ENCODE measurements at places on chromosomes 6 and 20. TPM values are rescaled to one million over a fixed set of nuclear protein-coding genes. Genes with fewer than 3 reads are reported as not detected.
A peak's percentile ranks its signal among the peaks of the same experiment; 100 is the strongest.

GRCh38 chr20:50625986-50626677 lies 65.2 kb downstream of the RIPOR3 start:
- no peaks in the 10 kb centered on the region for H3K4me1 ChIP-seq
- no peak overlapping the region for H3K4me3 ChIP-seq
- peak; percentile 25 for DNase-seq
- H3K36me3 ChIP-seq = no peaks in the 10 kb centered on the region
- no peaks in the 10 kb centered on the region for H3K27me3 ChIP-seq

- no peak for DNase-seq
- H3K27me3 ChIP-seq = no peaks in the 10 kb centered on the region
- H3K27ac ChIP-seq = no peak overlapping the region
- H3K4me1 ChIP-seq = no peaks in the 10 kb centered on the region
- H3K36me3 ChIP-seq = no peaks in the 10 kb centered on the region
Observed at GRCh38 chr20:14208956-14209355, 128.5 kb downstream of the FLRT3 start.

DNA sequence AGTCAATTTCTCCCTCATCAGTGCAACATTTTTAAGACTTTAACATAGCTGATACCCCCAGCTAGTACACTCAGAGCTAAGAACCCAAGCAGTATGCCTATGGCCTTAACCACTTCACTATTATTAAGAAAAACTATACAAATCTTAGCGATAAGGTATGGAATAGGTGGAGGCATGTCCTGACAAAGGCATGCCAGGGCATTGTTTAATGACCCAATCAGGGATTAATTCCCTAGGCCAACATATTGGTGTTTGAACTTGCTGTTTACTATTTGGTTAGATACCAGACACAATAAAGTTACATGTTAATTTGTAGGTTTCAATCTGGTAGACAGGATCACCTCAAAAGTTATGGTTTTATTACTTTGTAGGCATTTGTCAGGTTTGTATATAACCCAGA lies 93.1 kb downstream of the ARMC2 start:
- no peaks in the 10 kb centered on the region for H3K36me3 ChIP-seq
- no peak for DNase-seq
- H3K27me3 ChIP-seq = no peaks in the 10 kb centered on the region
- peaks cover 40% of the 10 kb centered on the region for H3K4me1 ChIP-seq
- no peak overlapping the region for H3K27ac ChIP-seq

DNA sequence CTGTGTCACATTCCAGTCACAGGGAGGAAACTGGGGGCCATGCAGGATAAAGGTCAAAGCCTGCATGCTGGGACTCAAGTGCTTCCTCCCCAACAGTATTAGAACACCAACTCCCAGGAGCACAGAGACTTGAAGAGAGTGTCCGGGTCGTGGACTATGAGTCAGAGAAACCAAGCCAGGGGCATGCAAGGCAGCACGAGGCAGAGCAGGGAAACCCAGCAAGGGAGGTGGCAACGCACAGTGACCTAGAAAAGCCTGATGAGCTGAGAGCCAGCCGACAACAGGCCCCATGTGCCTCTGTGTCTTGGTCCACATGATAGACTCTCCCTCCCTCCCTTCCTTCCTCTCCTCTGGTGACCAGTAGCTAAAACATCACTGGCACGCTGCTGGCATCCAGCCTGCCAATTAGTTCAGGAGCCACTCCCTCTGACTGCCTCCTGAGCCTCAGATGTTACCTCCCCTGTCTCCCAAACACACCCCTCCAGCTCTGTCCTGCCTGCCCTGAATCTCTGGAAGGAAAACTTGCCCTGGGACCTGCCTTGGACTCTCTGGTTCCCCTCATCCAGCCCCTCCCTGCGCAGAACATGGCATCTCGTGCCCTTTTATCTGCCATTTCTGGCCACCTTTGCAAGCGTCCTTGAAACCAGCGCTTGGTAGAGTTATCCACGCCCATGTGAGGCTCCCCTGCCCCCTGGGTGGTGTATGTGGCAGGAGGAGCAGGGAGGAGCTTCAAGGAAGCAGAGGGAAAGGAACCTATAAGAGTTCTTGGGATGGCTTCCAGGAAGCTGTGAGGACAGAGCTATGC lies 16.2 kb upstream of the RNF39 start:
- H3K4me3 ChIP-seq = no peak overlapping the region
- H3K4me1 ChIP-seq = no peaks in the 10 kb centered on the region
- H3K27me3 ChIP-seq = no peaks in the 10 kb centered on the region
- H3K36me3 ChIP-seq = no peaks in the 10 kb centered on the region
- peak; percentile 69 for DNase-seq

DNA sequence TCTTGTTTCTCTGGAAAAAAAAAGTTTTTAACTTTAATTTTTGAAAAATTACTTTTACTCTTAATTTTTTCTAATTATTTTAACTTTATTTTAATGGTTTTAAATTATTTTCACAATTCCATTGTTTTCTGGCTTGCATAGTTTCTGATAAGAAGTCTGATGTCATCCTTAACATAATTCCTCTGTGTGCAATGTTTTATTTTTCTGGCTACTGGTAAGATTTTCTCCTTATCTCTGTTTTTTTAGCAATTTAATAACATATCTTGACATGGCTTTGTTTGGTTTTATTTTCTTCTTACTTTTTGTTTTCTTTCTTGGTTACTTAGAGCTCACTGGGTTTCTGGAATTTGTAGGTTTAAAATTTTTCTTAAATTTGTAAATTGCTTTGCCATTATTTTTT lies 114.8 kb downstream of the TBXT start:
- no peak for DNase-seq
- H3K27ac ChIP-seq = no peak overlapping the region
- H3K4me1 ChIP-seq = no peaks in the 10 kb centered on the region

- no peaks in the 10 kb centered on the region for H3K27me3 ChIP-seq
- no peak overlapping the region for H3K4me3 ChIP-seq
- peaks cover 4% of the 10 kb centered on the region for H3K4me1 ChIP-seq
- no peak for DNase-seq
Observed at GRCh38 chr20:57498425-57499400, 26.2 kb downstream of the CTCFL start.

- H3K27ac ChIP-seq = peak overlapping the region; percentile 86
- H3K27me3 ChIP-seq = no peaks in the 10 kb centered on the region
- H3K4me1 ChIP-seq = peaks cover 21% of the 10 kb centered on the region
- H3K4me3 ChIP-seq = peak overlapping the region; percentile 72
- no peak for DNase-seq
Observed at GRCh38 chr6:43077333-43077809, 1.3 kb downstream of the PTK7 start.

GRCh38 chr20:48310305-48310704 lies 517.5 kb downstream of the PREX1 start:
- no peak overlapping the region for H3K4me3 ChIP-seq
- H3K27me3 ChIP-seq = no peaks in the 10 kb centered on the region
- no peak overlapping the region for H3K27ac ChIP-seq

- DNase-seq = no peak
- H3K4me3 ChIP-seq = no peak overlapping the region
- no peaks in the 10 kb centered on the region for H3K27me3 ChIP-seq
- no peaks in the 10 kb centered on the region for H3K4me1 ChIP-seq
- no peaks in the 10 kb centered on the region for H3K36me3 ChIP-seq
Observed at GRCh38 chr6:170421921-170422320, 115.4 kb downstream of the FAM120B start.

- no peak overlapping the region for H3K4me3 ChIP-seq
- no peaks in the 10 kb centered on the region for H3K4me1 ChIP-seq
- H3K36me3 ChIP-seq = no peaks in the 10 kb centered on the region
- DNase-seq = no peak
- H3K27ac ChIP-seq = no peak overlapping the region
- H3K27me3 ChIP-seq = no peaks in the 10 kb centered on the region
Observed at GRCh38 chr6:83294676-83295075, 101.5 kb downstream of the RWDD2A start.

DNA sequence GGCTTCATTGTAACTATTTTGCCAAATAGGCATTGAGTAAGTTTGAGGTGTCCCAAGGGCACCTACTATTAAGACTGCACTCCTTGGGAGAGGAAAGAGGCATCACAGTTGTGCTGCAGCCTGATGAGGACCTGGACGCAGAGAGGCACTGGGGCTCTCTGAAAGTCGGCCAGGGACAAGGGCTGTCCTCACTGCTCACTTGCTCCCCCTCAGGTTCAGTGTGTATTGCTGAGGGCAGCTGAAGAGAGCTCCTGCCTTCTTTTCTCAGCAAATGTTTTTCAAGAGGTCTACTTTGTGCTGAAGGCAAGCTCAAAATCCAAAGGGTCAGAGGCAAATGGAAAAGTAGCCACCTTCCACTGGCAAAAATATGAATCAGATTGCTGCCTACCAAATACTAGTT lies 331.8 kb downstream of the RIMS1 start:
- DNase-seq = no peak
- H3K36me3 ChIP-seq = no peaks in the 10 kb centered on the region
- H3K27me3 ChIP-seq = no peaks in the 10 kb centered on the region

The IMPG1 gene
- total RNA-seq = not detected

The SLCO4A1 gene
- 44.0 TPM for total RNA-seq

The WFDC12 gene
- 0.67 TPM for total RNA-seq

The TMEM170B gene
- 9.0 TPM for total RNA-seq

The APOBEC2 gene
- not detected for total RNA-seq

Measured in upper lobe of left lung (tissue), 6 donors.